ENCODE measurements at places on chromosomes 4 and X. TPM values are rescaled to one million over a fixed set of nuclear protein-coding genes. Genes with fewer than 3 reads are reported as not detected.
A peak's percentile ranks its signal among the peaks of the same experiment; 100 is the strongest.

DNA sequence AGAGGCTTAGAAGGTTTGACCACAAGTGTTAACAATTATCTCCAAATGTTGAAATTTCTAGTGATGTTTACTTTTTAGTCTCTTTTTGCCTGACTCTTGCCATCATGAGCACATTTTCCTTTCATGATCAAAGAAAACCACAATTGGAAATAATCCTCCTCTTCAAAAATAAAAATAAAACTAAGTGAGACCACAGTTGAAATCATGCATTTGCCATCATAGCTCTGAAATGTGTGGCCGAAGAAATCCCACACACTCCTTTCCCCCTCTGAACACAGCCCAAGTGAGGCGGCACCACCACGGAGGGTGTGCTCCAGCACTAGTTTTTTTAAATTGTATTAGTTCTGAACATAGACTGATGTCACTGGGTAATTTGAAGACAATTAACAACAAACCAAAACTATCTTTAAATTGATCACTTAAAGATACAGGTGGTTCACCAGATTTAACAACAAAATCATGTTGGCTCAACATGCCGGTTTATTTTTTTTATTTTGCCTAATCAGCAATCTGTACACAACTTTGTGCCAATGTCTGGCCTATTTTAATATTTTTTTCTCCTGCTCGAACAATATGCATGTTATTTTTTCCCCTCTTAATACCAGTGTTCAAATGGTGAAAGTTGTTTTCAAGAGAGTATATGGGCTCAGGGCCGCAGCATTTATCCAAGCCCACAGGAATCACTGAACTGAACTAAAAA is 17.6 kb downstream of the APBB2 start:
- DNase-seq = no peak

- DNase-seq = no peak
Measured at GRCh38 chrX:140725500-140725899, 15.9 kb downstream of the LINC00632 start.

GRCh38 chr4:185792384-185793115 is 19.4 kb downstream of the SORBS2 start:
- peak; percentile 46 for DNase-seq

GRCh38 chr4:170088716-170089115 is 1.0 kb downstream of the AADAT start:
- no peak for DNase-seq

DNA sequence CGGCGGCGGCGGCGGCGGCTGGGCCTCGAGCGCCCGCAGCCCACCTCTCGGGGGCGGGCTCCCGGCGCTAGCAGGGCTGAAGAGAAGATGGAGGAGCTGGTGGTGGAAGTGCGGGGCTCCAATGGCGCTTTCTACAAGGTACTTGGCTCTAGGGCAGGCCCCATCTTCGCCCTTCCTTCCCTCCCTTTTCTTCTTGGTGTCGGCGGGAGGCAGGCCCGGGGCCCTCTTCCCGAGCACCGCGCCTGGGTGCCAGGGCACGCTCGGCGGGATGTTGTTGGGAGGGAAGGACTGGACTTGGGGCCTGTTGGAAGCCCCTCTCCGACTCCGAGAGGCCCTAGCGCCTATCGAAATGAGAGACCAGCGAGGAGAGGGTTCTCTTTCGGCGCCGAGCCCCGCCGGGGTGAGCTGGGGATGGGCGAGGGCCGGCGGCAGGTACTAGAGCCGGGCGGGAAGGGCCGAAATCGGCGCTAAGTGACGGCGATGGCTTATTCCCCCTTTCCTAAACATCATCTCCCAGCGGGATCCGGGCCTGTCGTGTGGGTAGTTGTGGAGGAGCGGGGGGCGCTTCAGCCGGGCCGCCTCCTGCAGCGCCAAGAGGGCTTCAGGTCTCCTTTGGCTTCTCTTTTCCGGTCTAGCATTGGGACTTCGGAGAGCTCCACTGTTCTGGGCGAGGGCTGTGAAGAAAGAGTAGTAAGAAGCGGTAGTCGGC is 528 bp downstream of the FMR1 start:
- peak; percentile 31 for DNase-seq

- DNase-seq = peak; percentile 81
Measured at GRCh38 chr4:1248245-1249147, at the start of gene CTBP1. Gene CTBP1, minus strand, starts transcription at chr4:1249130. Its CDS starts 7,799 bp downstream, at chr4:1241331.

- no peak for DNase-seq
Measured at GRCh38 chr4:23322732-23323131, 567.1 kb downstream of the PPARGC1A start.

DNA sequence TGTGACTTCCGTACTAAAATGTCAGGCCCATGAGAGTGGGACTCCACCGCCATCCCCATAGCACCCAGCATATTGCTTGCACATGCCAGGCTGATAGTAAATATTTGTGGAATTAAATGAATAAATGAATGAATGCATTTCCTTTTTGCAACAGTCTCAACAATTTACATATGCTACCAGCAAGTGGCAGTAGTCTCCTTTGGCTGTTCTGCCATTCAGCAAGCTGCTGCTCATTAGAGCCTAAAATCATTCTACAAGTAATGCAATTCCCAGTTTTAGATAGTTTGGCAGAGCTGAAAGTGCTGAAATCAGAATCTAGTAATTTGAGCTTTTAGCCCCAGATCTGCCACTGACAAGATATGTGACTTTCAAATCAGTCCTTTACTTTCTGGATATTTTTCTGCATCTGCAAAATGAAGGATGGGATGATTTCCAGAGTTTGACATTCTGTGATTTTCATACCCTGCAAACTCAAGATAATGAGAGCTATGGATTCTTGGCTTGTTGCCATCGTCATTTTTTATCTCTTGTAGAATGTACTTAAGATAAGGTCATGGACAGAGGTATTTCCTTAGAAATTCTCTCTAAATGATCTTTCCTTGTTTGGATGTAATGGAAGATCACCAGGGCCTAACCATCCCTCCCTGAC is 35.7 kb upstream of the INTS6L start:
- peak; percentile 32 for DNase-seq

Gene CENPVL3
- 0.12 TPM for polyA plus RNA-seq

Gene BEND4
- polyA plus RNA-seq = not detected

Data from A549 (cell line).